Esophagus squamous epithelium (tissue), 5 donors: ENCODE measurements at places on chromosomes 6 and 20.

GRCh38 chr6:54519161-54519560 is 210.9 kb downstream of the TINAG start:
- no peak for DNase-seq

GRCh38 chr6:41707565-41708200 is 27.7 kb downstream of the TFEB start:
- no peak for DNase-seq

DNA sequence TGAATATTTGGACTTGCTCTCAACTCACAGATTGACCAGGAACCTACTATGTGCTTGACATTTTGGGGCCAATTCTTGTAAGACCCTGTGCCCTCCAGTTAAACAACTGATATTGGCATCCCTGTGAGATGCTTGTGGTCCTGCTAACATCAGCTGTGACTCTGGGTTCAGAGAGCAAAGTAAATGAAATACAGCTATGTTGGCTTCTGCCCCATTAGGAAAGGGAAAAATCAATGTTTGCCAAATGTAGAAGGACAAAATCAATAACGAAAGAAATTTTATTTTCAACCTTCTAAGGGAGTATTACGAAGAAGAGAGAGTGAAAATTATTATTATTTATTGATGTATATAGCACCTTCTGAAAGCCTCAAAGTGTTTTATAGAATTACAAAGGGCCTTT is 266.9 kb upstream of the ARID1B start:
- no peak for DNase-seq

DNA sequence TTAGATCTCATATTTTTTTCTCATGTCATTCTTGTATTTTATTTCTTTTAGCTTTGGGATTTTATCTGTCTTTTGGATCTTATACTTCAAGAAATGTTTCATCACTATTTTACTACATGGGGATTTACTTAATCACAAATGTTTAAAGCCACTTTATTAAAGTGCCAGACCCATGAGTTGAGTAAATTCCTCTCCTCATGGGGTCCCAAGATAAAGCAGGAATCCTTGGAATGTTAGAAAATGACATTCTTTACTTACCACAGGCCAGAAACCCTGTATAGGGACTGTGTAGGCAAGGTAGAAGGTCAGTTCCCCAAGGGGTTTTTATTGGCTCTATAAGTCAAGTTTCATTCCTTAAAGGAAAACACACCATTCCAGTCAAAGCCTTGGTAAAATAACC is 28.4 kb upstream of the OR2J2 start:
- DNase-seq: no peak

DNA sequence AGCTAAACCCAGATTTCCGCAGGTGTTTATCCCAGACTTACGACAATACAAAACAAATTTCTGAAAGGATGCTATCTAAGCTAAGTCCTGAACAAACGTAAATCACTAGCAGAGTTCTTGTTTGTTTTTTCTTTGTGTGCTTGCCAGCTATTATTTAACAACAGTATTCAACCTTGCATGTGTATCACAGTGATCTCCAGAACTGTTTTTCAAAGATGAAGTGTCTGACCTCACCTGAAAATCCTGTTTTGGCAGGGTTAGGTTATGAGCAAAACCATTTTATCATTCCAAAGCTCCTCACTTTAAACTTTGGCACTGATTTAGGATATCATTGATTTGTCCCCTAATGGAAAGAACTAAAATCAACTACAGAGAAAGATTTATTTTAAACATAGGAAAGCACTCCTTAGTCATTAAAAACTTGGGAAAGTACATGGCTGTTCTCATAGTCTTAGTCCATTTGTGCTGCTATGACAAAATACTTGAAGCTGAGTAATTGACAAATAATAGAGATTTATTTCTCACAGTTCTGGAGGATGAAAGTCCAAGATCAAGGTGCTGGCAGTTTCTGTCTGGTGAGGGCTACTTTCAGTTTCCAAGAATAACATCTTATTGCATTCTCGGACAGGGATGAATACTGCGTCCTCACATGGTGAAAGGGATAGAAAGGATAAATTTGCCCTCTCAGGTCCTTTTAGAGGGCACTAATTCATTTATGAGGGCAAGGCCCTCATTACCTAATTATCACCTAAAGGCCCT is 20.8 kb upstream of the BMP5 start:
- no peak for DNase-seq

DNA sequence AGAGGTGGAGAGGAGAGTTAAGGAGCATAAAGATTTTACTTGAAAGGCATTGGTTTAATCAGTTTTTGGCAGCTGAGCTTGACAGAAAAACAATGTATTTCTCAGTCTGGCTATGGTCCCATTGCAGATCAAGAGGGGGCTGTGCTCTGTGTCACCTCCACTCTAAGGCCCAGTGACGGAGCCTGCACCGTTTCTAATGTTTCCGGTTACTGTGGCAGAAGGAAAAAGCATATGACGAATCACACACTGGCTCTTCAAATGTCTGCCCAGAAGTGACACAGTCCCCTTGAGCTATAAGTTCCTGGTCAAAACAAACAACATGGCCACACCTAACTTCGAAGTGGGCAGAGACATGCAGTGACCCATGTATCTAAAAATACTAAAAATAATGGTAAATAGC is 372.0 kb downstream of the PLCB1 start:
- DNase-seq: no peak

- DNase-seq: no peak
Measured at GRCh38 chr20:19652591-19653026, 105.4 kb upstream of the RIN2 start.

GRCh38 chr20:49381558-49382493 is 100.6 kb downstream of the KCNB1 start:
- DNase-seq: no peak

DNA sequence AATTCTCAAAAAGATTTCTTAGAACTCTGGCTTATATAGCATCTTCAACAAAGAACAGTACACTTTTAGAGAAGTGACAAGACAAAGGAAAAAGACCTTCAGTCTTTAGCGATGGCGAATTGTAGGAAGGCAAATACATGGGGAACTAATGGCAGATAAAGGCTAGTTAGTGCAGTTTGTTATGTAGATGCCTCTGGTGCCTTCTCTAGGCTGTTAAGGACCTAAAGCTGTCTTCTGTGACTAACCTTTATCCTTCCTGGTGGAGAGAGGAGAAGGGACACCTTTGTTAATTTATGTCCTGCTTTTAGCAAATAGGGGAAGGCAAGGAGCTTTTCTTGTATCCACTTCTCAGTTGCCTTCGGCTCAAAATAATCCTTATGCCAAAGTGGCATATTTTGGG is 7.2 kb downstream of the ANKRD6 start:
- DNase-seq: no peak

GRCh38 chr6:16691324-16691723 is 69.9 kb downstream of the ATXN1 start:
- no peak for DNase-seq

DNA sequence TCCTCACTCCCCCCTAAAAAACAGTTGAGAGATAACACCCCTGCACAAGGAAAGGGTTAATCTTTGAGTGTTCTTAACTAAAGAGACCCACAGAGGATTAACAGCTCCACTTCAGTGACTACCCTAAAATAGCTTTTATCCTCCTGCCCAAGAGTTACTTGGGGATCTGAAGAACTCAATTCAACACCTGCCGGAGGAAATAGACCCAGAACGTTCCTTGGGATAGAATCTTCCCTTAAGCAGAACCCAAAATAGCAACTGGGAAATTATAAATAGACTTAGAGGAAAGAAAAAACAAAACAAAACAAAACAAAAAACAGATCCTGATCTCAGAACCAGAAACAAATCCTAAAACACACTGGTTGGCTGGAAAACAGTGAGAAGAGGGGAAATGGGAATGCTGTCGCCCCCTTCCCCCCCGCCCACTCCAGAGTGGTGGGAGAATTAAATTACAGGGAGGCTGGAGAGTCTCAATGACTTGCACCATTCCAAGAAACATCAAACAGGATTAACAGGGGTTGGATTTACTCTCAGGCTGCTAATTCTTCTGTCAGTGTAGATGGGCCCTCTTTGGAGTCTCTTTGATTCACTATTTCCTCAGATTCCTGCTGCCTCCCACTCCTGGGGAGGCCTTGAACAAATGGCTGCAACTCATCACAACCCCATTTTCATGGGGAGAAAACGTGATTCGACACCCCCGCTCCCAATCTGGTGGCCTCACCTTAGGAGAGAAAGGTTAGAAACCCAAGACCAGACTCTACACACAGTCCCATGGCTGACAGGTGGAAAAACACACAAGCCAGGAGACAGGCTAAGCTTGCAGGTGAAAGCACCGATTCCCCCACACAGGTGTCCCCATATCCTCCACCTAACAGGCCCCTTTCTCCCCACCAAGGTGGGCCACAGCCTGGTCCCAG is 1.4 kb downstream of the PLAGL2 start:
- DNase-seq: no peak

DNA sequence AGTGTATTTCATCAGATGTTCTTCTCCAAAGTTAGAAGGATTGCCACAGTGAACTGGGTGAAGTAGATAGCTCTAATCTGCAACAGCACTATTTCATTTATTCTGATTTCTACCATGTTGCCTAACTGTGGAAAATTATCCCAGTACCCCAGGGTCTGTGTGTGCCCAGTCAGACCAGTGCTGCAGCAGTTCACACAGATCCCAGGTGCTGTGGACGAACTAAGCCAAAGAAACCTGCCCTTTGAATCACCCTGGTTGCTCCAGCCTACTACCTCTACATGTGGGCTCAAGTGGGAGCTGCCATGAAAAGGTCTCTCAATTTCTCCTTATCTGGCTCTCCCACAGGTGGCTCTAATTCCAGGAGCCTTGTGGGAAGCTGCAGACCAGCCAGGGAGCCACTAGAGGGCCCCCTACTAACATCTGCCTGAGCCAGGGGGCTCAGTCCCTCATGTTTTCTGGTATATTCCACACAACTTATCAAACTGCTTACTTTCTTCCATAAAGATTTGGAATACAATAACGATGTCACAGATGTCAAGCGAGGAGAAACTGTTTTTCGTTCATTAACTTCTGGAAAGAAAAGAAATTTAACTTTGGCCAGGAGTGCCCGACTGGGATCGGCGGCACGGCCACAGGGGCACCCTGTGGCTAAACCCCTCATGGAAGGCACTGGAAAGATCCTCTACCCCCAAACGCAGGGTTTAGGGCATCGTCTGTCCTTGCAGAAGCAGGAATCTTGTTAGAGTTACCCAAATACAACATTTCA is 31.6 kb upstream of the LY86 start:
- DNase-seq: no peak

- DNase-seq: no peak
Measured at GRCh38 chr20:24797745-24798655, 151.1 kb upstream of the CST7 start.

DNA sequence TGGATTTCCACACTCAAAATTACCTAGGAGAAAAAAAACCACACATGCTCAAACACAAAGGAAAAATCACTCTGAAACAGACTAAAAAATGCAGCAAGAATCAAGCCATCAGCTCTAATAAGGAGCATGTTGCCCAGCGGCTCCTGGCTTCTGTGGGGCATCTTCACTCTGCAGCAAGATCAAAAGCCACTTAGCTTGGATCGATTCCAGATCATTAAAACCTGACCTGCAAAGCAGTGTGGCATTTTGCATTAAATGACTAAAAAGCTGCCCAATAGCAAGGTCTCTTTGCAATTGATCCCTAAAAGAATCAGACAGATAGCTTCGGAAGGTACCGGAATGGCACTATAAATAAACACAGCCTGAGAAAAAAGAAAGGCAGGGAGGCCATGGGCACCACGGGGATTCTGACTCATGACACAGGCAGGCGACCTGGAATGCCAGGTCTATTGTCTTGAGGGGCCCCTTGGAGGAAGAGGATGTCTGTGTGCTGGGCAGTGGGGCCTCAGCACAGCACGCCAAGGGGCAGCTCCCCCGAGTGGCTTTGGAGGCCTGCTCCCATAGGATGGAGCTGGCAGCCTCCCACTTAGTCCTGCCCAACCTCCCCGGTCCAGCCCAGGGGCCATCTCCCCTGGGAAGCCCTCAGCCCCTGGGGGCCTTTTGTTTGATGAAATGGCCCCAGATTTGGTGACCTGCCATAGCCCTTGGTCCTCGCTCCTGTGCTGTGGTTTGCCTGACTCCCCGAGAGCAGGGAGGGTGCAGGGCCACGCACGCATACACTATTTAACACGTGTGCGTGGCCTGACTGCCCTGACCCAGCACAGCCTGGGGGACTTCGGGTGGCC is 7.6 kb downstream of the LEMD2 start:
- no peak for DNase-seq

DNA sequence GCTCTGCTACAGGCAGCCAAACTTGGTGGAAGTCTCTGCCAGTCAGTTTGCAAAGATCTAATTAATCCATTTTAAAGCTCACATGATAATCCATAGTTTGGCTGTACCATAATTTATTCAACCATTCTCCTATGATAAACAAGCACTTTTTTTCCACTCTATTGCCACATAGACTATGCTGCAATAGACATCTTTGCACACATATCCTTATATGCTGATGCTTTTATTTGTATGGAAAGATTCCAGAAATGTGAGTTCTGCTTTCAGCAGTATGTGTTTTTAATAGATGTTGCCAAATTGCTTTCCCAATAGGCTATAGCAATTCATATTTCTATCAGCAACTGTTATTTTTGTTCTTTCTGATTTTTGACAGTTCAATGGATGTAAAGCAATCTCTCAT is 628.0 kb downstream of the KIF16B start:
- DNase-seq: no peak

DNA sequence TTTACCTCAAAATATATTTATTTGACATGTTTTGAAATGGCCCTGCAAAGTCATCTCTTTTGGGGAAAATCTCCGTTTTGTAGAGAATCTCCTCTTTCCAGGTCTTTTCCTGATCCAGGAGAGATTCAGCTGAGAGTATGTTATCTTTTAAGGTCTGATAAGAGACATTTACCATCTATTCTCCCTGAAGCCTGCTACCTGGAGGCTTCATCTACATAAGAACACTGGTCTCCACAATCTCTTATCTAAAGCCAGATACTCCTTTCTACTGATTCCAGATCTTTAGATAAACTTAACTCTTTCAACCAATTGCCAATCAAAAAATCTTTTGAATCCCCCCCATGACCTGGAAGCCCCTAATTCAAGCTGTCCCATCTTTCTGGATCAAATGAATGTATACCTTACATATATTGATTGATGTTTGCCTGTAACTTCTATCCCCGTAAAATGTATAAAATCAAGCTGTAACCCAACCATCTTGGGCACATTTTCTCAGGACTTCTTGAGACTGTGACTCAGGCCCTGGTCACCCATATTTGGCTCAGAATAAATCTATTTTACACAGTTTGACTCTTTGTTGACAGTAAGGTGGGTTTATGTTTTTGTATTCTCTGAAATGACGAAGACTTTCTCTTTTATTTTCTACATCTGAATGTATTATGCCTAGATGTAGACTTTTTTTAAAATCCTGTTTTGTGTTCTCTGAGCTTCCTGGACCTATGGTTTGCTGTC is 95.5 kb downstream of the ECT2L start:
- no peak for DNase-seq
